IPS DF 6.9 (cell line): ENCODE measurements at places on chromosomes 12 and 14.

DNA sequence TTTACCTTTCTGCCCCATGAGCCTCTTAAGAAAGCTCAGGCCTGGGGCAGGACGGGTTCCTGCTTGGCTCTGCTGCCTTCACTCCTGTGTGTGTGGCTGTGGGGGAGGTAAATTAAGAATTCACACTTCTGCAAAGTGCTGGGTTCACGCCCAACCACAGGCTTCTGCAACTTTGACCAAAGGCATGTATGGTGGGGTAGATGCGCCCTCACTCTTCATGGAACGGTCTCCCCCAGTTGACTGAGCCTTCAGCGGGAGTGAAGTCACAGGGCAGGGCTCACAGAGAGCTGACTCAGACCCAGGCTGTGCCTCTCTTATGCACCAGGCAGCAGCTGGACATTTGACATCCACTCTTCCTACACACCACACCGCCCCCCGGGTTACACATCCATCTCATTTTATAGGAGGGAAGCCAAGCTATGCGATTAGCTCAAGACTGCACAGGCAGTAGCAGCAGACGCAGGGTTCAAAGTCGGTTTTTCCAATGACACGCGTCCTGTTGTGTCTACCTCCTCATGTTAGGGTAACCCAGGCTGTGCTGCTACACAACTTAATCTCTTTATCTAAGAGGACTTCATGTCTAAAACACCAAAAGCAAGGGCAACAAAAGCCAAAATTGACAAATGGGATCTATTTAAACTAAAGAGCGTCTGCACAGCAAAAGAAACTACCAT, 15.4 kb upstream of the BCL11B start:
- no peak for DNase-seq

- peak; percentile 47 for DNase-seq
Measured at GRCh38 chr14:50396631-50397389, at the start of gene CDKL1. CDKL1 (minus strand) TSS chr14:50396881; CDS start chr14:50395868, 1,013 bp downstream.

DNA sequence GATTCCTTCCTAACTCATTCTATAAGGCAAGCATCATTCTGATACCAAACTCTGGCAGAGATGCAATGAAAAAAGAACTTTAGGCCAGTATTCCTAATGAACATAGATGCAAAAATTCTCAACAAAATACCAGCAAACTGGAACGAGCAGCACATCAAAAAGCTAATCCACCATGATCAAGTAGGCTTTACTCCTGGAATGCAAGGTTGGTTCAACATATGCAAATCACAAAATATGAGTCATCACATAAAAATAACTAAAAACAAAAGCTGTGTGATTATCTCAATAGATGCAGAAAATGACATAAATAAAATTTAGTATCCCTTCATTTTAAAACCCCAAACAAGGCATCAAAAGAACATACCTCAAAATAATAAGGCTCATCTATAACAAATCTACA, 98.9 kb downstream of the ACSS3 start:
- DNase-seq = no peak

DNA sequence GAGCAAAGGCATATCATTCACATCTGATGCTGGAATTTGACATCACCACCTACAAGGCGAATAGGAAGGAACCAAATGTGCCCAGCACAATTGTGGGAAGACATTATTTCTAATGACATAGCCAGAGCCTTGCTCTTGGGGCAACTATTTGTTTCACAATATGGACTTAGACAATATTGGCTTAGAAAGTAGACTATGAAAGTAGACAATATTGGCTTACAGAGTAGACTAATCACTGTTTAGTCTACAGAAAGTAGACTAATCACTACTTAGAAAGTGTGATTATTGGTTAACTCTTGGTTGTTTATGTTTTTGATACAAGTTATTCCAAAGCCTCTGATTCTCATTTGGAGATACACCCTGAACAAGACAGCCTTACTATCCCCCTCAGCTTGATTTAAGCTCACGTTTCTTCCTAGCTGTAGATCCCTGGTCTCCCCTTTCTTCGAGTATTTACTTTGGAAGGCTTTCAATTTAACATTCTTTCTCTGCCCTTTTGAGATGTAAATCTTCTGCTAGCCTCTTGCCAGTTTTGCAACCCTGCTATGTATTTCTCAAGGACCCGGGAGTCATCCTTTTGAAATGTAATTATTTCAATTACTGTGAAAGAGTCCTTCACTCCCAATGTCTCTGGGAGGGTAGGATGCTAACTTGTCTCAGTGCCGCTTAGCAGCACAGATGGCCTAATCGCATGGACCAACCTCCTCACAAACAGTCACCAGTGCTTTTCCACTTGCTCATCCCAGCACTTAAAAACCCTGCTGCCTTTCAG, 843.2 kb downstream of the GALC start:
- DNase-seq = peak; percentile 78

GRCh38 chr14:93083917-93084316, 31.8 kb downstream of the ITPK1 start:
- no peak for DNase-seq

DNA sequence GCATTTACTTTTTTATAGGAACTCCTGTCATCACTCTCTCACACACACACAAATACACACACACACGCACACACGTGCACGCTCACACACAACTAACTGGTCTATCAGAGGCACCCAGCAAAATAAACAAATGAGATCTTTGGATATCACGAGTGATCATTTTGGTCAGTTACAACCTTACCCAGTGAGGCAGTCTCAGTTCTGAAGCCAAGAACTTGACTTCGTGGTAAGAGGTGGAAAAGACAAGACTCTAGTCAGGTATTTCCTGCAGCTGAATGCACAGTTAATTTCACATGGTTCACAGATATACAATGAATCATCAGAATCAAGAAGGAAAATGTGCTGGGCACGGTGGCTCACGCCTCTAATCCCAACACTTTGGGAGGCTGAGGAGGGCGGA, 39.4 kb downstream of the ATF7 start:
- no peak for DNase-seq

DNA sequence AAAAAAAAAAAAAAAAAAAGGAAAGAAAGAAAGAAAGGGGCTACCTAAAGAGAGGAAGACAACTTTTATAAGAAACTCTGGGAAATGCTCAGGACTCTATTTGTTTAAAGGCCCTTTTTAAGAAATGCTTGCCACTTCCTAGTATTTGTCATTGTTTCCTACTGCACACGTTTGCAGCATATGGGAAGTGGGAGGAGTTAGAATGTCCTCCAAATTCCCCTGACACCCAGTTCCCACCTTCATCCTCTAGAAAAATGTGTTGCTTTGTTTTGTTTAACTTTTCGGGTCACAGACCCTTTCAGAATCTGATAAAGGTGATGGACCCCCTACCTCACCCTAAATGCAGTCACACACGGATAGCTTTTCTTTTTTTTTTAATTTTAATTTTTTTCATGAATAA, 40.8 kb downstream of the NINJ2 start:
- no peak for DNase-seq

DNA sequence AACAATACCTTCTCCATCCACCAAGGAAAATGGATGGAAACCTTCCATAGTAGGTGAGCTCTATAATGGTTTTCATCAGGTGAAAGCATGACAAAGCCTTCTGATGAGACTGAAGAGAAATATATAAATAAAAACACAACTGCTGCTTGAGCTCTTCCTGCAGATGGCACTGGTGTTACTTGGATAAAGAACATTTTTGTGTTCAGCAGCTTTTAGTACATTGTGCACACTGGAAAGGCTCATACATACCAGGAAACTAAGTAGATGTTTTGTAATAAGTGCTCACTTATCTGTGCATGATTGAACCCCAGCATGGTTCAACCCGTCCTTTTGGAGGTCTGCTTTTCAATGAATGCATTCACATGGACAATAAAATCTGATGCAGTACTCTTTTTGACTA, 357.3 kb upstream of the MIS18BP1 start:
- DNase-seq = no peak

DNA sequence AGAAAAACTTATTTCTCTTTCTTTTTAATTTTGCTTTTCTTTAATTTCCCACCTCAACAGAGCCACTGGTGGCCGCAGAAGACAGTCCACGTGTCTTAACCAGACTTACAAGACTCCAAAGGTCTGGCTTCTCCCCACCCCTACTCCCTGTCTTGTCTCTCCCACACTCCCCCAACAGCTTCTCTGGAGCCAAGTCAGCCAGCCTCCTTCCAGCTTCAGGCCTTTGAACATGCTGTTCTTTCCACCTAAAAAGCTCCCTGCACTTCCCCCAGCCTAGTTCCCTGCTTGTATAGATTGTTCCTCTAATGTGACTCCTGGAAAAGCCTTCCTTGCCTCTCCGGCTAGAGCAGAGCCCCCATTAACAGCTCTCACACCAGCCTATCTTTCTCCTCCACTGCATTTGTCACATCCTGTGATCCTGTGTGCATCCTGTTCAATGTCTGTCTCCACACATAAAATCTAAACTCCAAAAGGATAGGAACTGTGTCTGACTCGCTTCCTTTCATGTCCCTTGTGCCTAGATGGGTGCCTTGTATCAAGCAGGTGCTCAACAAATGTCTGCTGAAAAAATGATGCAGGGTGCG, 7.8 kb upstream of the DYNLL1 start:
- no peak for DNase-seq

- DNase-seq = no peak
Measured at GRCh38 chr12:124295431-124296058, 652 bp downstream of the RFLNA start.

- DNase-seq = peak; percentile 78
Measured at GRCh38 chr12:104215638-104216297, at the start of gene TXNRD1. TXNRD1 (plus strand) TSS chr12:104215779; CDS start chr12:104215803, 24 bp downstream.

DNA sequence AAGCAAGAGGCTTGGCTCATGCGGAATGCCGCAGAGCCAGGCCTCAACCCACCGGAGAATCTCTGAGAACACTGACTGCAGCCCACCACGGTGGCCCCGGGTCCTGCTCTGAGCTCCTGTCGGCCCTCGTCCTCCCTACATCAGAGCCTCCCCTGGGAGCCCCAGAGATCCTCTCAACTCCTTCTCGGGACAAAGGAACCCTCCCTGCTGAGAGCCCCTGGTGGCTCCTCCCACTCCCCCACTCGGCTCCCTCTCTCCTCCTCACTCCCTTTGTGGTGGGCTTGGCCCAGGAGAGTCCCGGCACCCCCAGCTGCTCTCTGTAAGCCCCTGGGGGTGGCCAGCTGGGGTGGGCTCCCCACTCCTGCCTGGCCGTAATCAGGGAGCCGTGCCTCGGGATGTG, 11.1 kb upstream of the INF2 start:
- no peak for DNase-seq

DNA sequence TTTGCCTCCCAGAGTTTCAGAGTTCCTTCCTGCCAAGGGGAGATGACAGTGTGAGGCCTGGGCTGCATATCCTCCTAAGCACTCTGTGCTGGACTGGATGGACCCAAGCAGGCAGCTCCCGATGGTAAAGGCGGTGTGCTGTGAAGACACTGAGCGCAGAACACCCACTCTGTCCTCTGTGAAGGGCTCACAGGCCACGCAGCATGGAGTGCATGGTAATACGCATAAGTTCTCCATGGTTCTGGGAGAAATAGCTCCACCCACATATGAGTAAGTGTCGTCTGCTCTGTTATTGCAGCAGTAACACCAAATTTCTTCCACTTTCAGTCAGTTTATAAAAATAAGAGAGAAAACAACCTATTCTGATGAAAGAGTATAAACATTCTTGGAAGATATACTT, 55.8 kb downstream of the TMEM30B start:
- no peak for DNase-seq

DNA sequence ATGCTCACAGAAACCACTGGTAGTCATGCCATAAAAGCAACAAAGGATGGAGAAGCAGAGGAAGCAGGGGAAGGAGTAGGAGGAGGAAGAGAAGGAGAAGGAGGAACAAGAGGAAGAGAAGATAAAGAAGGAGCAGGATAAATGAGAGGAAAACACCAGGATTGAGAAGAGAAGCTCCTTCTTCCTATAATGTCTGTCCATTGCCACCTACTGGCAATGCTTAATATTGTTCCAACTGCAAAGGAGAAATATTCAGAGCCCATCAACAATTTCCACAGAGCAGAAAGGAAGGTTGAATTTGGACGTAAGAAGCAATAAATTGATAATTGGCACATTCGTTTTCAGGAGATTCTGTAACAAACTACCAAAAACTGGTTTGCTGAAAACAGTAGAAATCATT, 898.4 kb downstream of the SLC16A7 start:
- no peak for DNase-seq

GRCh38 chr14:94769391-94770250, at the start of gene GSC:
GSC (minus strand) TSS chr14:94770113; CDS start chr14:94770015, 98 bp downstream.
- DNase-seq = no peak

DNA sequence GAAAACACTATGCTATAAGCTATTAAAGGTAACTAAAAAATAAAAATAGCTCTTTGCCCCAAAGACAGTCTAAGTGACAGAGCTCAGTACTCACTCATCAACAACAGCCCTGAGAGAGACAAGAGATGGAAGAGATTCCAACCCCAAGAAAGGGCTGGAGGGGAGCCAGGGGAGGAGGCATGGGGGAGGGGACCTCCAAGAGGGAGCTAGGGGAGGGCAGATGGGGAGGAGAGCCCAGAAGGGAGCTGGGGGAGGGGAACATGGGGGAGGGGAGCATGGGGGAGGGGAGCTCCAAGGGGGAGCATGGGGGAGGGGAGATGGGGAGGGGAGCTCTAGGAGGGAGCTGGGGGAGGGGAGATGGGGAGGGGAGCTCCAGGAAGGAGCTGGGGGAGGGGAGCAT, 7.7 kb downstream of the SSH1 start:
- no peak for DNase-seq

- DNase-seq = no peak
Measured at GRCh38 chr14:100577321-100577985, 9.8 kb downstream of the BEGAIN start.
